Activated gamma-delta T cell treated with Interleukin-2 at 50 U/mL for 16 hours (primary cell): ENCODE measurements at places on chromosomes 4 and X.

DNA sequence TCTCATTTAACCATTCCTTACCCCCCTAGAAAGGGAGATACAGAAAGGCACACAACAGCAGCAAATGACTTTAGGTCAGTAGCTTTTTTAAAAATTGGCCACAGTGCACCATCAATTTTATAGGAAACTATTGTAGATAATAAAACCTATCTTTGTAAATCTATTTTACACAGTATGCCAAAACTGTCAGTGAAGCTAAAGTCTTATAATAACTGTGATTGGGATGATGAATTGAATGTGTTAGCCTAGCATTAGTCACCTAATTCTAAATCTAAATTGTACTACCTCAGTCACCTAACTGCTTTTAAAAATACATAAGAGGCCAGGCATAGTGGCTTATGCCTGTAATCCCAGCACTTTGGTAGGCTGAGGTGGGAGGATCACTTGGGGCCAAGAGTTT lies 44.2 kb downstream of the SH3RF1 start:
- no peak for DNase-seq

DNA sequence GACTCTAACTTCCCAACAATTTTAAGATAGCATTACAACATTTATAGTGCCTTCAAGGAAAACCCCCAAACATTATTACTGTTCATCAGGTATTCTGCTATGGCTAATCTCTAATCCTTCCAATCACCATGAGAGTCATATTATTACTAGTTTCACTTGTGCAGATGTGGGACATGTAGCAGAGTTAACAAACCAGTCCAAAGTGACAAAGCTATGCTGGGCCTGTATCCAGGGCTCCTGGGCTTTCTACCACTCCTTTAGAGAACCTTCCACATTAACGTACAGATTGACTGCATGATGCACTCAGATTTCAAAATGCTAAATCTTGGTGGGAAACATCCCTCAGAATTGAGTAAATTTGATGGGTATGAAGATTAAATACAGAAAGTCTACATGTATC lies 16.4 kb downstream of the CASP3 start:
- no peak for DNase-seq

- DNase-seq, result no peak
Measured at GRCh38 chr4:25677157-25677556, 21.5 kb downstream of the SLC34A2 start.

DNA sequence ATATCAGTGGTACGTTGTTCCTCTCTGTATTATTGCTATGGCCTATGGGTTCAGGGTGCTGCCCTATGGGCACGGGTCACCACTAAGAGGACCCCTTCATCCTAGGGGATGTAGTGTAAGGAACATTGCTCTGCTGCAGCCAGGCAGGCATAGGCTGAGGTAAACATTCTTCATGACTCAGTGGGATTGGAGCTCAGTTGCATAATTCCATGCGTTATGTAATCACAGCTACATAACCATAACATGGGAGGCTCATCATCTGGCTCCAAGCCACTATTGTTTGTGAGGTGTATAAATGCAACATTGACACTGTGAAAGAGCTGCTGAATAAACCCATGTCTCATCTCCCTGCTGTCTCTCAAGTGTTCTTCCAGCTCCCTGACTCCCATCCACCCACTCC lies 375.2 kb downstream of the MAGEE1 start:
- no peak for DNase-seq

DNA sequence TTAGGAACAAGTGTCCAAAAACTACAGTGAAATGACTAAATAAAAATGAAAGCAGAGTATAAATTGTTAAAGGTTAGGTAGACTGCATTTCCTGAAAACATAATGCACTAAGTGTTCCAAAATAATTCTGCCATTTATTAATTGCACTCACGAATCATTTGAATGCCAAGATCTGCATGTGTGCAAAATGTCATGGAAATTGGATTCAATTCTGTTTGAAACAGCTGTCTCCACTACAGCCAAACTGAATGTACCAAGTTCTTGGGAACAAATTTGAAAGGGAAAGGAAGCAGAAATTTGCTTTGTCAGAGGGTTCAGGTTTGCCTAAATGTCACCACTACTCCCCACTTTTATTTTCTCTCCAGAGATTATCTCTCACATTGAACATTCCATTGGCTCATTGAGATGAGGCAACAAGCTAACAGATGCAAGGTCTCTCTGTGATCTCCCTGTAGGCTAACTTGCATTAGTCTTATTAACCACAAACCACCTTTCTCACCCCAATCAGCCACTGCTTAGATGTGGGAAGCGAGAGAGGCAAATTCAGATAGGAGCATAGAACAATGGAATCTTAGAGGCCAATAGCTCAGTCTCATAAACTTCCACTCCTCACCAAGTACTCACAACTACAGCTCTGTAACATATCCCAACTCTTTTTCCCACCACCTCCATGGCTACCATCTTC lies 226.6 kb downstream of the KDR start:
- DNase-seq, result no peak

DNA sequence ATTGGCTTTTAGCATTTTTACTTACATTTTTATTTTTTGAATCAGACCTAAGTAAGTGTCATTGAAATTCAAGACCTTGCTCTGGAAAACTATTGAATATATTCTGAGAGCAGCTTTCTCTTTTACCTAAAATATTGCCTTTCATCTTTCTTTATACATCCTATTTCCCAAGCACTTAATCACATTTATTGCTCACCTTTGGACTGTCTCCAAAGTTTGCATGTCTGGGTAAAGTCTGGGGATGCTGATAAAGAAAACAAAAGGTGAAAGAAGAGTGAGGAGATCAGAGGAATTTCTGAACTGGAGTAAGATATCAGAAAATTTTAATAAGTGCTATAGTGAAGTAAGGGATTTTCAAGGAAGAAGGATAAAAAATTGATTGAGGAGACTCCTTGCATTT lies 308.5 kb upstream of the AADAT start:
- DNase-seq, result no peak

DNA sequence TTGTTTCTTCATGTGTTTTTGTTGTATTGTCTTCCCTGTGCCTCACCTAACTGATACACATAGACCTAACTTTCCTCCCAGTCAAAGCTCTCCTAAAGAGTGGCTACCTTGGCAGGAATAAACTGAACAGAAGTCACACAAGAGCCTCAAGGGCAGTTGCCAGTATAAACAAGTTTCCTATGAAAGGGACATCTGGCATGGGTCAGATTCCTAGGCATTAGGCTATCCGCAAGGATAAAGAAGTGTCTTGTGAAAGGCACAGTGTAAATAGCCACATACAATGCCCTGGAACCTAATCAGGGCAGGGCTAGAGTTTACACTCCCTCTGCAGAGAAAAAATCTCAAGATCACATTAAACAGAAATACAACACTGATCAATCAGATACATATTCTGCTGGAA lies 220.8 kb downstream of the SPANXN3 start:
- no peak for DNase-seq

DNA sequence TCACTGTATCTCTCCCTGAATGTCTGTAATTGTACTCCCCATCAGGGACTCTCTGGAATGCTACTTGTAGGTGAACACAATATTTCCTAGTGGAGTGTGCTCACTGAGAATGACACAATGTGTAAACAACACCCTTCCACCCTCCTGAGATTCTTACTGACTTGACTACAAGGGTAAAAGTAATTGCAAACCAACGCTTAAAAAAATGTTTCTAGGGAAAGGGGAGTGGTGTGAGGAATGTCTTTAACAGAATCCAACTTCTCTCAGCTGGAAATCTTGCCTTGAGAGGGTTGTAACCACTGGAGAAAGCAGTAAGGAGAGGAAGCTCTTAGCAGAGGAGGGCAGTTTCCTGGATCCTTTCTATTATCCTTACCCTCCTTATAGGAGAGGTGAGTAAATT lies 5.1 kb upstream of the RAPGEF2 start:
- no peak for DNase-seq

- no peak for DNase-seq
Measured at GRCh38 chrX:10350981-10351380, 194.2 kb downstream of the CLCN4 start.

DNA sequence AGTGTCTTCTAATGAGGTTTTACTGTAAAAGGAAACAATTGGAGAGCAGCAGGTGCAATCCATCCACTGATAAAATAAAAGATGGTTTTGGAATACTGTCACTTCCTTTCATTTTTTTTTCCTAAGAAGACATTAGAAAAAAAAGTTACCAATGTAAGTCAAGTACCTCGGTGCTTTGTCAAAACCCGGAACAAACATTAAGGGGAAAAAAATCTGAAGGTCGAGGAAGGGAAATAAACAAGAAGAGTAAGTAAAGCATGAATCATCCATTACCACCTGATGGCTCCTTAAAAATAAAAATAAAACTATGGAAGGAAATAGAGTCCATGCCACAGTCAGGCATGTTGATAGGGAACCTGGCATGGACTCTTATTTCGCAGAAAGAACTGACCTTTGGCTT lies 15.3 kb upstream of the XPNPEP2 start:
- DNase-seq, result no peak

DNA sequence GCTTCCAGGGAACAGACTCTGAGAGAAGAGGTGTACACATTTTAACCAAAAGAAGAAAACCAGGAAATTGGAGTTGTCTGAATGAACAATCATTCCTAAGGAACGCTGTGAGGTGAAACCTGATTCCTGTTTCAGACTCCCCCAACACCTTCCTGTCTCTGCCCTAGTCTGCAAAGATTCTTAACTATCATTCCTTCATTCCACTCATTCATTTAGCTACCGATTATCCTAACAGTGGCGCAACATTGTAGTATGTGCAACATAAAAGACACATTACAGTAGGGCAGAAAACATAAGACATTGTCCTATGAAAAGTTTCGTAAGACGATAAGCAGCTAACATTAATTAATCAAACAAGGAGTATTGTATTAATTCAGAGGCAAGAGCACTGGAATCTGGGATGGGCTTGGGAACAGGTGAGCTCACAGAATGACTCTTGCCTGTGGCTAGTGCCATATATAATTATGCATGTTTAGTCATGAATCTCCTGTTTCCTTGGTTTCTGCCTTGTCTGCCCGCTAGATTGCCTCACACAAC lies 23.8 kb upstream of the ADH7 start:
- no peak for DNase-seq

DNA sequence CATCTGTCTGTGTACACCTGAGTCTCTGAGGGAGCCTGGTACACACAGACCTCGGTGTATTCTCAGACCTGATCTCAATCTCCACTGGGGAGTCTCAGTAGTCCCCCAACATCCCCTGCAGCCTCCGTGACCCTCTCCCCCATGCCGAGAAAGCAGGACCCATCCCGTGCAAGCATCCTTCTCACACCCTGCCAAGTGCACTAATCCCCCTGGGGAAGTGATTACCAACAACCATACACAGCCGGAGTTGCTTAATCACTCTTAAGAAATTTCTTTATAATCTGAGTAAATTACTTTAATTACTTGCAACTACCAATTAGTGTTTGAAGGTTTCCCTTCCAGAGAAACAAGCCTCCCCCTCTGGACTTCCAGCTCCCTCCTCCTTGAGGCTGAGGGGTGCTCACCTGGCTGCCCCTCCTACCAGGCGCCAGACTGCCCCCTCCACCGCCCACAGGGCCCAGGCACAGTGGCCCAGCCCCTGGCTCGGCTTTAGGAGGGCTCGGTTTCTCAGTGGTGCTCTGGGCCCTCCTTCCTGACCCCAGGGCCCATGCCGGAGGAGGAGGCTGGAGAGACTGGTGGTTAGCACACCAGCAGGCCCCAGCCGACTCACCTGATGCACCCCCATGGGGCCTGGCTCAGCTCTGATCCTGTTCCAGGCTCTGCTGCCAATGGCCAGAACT lies 43.8 kb downstream of the PJA1 start:
- DNase-seq, result no peak

GRCh38 chr4:106444557-106444956 lies 76.0 kb upstream of the GIMD1 start:
- no peak for DNase-seq

- no peak for DNase-seq
Measured at GRCh38 chr4:102843938-102844337, 16.6 kb upstream of the UBE2D3 start.

DNA sequence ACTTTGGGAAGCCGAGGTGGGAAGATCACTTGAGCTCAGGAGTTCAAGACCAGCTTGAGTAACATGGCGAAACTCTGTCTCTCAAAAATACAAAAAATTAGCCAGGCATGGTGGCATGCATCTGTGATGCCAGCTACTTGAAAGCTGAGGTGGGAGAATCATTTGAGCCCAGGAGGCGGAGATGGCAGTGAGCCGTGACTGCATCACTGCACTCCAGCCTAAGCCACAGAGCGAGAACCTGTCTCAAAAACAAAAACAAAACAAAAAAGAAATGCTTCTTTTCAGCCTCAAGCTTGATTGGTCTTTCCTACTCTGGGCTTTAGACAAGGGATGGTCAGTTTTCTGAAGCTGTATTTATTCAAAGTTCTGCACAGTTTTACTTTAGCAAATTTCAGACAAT lies 15.8 kb upstream of the DHRSX start:
- DNase-seq, result no peak

DNA sequence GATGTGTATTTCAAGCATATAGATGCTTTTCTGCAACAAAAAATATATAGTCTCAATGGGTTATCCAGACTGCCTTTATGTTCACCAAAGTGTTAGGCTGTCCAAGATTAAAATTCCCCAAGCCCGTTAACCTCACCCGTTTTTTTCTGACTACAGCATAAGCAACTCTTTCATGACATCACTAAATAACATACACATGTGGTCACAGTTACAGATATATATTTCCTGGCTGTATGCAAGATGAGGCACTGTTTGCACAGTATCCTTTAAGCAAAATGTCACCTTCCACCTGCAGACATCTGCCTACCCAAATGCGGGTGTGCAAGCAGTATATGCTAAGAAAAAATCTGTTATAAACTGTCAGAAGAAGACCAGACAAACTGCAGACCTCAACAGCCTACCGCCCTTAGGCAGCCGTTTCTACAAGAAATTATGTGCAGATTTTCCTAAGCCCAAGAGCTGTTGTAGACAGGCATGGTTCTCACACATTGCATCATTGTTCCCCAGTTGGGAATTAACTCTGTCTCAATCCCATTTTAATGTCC lies 183.1 kb upstream of the MXRA5 start:
- DNase-seq, result no peak

GRCh38 chr4:173666-174314 lies 49.5 kb downstream of the ZNF718 start:
- DNase-seq, result no peak

GRCh38 chr4:106978046-106978774 lies 57.9 kb downstream of the DKK2 start:
- DNase-seq, result no peak

GRCh38 chr4:89056953-89057398 lies at the start of gene FAM13A:
TSS of gene FAM13A (minus strand) at chr4:89057185. CDS start at chr4:89056964, 221 bp downstream.
- no peak for DNase-seq

- no peak for DNase-seq
Measured at GRCh38 chr4:183241322-183241640, 78.8 kb downstream of the CLDN22 start.
